Ovary (tissue), 10 donors: ENCODE measurements at places on chromosomes 4 and X.

- H3K4me1 ChIP-seq = peaks cover 5% of the 10 kb centered on the region
- no peak overlapping the region for H3K27ac ChIP-seq
- H3K4me3 ChIP-seq = no peak overlapping the region
- H3K27me3 ChIP-seq = no peaks in the 10 kb centered on the region
- no peaks in the 10 kb centered on the region for H3K36me3 ChIP-seq
Measured at GRCh38 chr4:3331511-3332394, 38.9 kb downstream of the RGS12 start.

- H3K4me3 ChIP-seq = no peak overlapping the region
- H3K27ac ChIP-seq = no peak overlapping the region
- H3K36me3 ChIP-seq = no peaks in the 10 kb centered on the region
- no peaks in the 10 kb centered on the region for H3K4me1 ChIP-seq
- no peaks in the 10 kb centered on the region for H3K27me3 ChIP-seq
Measured at GRCh38 chrX:124242131-124242530, 90.3 kb upstream of the TEX13D start.

GRCh38 chrX:40064055-40064597, 33.6 kb downstream of the BCOR start:
- H3K27me3 ChIP-seq = no peaks in the 10 kb centered on the region
- H3K36me3 ChIP-seq = no peaks in the 10 kb centered on the region
- no peaks in the 10 kb centered on the region for H3K4me1 ChIP-seq
- no peak overlapping the region for H3K4me3 ChIP-seq

DNA sequence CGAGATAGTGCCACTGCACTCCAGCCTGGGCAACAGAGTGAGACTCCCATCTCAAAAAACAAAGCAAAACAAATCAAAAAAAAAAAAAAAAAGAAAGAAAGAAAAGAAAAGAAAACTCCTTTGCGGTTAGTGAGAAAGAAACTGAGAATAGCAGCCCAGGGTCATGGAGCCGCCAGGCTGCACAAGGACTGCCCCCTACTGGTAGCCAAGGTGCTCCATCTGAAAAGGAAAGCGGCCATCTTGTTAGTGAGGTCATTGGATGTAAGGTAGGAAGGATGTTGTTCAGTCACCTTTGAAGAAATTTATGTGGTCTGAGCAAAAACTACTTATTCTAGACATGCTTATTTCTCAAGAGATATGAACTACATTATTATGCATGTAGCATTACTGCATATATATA, 660.6 kb upstream of the TENM3 start:
- no peak overlapping the region for H3K27ac ChIP-seq
- H3K4me3 ChIP-seq = no peak overlapping the region
- no peaks in the 10 kb centered on the region for H3K27me3 ChIP-seq
- DNase-seq = no peak

- H3K27me3 ChIP-seq = no peaks in the 10 kb centered on the region
- H3K4me1 ChIP-seq = peaks cover 5% of the 10 kb centered on the region
- H3K27ac ChIP-seq = no peak overlapping the region
- H3K36me3 ChIP-seq = no peaks in the 10 kb centered on the region
Measured at GRCh38 chrX:19702856-19703255, 184.5 kb downstream of the SH3KBP1 start.

GRCh38 chr4:126568652-126569570, 1063.8 kb upstream of the INTU start:
- H3K27ac ChIP-seq = no peak overlapping the region
- no peaks in the 10 kb centered on the region for H3K36me3 ChIP-seq
- DNase-seq = no peak
- H3K4me1 ChIP-seq = no peaks in the 10 kb centered on the region
- H3K27me3 ChIP-seq = no peaks in the 10 kb centered on the region

- H3K4me3 ChIP-seq = no peak overlapping the region
- no peaks in the 10 kb centered on the region for H3K27me3 ChIP-seq
- no peaks in the 10 kb centered on the region for H3K36me3 ChIP-seq
- no peak for DNase-seq
Measured at GRCh38 chr4:188300385-188300784, 161.1 kb downstream of the TRIML1 start.

DNA sequence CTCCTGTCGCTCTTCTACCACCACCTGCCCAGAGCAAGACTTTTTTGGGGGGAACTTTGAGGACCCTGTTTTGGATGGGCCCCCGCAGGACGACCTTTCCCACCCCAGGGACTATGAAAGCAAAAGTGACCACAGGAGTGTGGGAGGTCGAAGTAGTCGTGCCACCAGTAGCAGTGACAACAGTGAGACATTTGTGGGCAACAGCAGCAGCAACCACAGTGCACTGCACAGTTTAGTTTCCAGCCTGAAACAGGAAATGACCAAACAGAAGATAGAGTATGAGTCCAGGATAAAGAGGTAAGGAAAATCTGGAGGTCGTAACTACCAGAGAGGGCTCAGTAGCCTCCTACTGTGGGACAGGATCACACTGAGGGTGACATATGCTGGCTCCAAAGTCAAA, 364.5 kb downstream of the MAPK10 start:
- H3K4me3 ChIP-seq = no peak overlapping the region
- H3K36me3 ChIP-seq = no peaks in the 10 kb centered on the region
- no peaks in the 10 kb centered on the region for H3K27me3 ChIP-seq

GRCh38 chrX:67545036-67545821, 1.4 kb downstream of the AR start:
- H3K27ac ChIP-seq = peak overlapping the region; percentile 18
- H3K36me3 ChIP-seq = no peaks in the 10 kb centered on the region
- peak overlapping the region; percentile 54 for H3K4me3 ChIP-seq
- no peaks in the 10 kb centered on the region for H3K27me3 ChIP-seq
- DNase-seq = peak; percentile 51

DNA sequence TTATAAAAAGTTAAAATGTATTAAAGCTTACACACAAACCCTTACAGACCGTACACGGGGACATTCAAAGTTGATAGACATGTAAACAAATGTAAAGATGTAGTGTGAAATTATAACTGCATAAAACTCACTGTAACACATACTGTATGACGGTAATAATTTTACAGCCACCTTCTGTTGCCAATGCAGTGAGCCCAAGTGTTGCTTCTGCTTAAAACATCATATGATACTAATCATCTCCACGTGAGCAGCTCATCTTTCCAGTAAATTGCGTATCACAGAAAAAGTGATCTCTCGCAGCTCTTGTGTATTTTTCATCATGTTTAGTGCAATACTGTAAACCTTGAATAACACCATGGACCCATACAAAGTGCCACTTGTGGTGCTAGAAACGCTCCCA, 233.2 kb downstream of the STK32B start:
- no peaks in the 10 kb centered on the region for H3K4me1 ChIP-seq
- no peak for DNase-seq
- no peaks in the 10 kb centered on the region for H3K36me3 ChIP-seq
- H3K27ac ChIP-seq = no peak overlapping the region
- no peaks in the 10 kb centered on the region for H3K27me3 ChIP-seq

DNA sequence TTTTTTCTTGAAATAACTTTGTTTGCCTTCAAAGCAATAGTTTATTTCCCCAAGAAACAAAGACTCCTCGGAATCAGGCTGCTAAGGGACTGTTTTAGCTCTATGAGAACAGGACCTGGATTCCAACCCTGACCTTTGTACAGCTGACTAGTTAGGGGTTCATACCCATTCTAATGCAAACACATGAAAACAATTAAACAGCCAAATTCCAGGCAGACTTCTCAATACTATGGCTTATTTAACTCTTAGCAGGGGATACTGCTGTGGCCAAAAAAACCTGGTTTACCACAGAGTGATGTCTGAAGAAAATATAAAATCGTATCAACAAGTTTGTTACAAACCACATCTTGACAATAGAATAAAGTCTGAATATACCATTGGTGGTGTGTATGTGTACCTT, 129.6 kb upstream of the INTU start:
- DNase-seq = no peak
- no peaks in the 10 kb centered on the region for H3K36me3 ChIP-seq
- no peak overlapping the region for H3K4me3 ChIP-seq
- H3K27me3 ChIP-seq = no peaks in the 10 kb centered on the region
- peaks cover 5% of the 10 kb centered on the region for H3K4me1 ChIP-seq

- DNase-seq = no peak
- no peak overlapping the region for H3K4me3 ChIP-seq
- H3K27me3 ChIP-seq = no peaks in the 10 kb centered on the region
- no peaks in the 10 kb centered on the region for H3K36me3 ChIP-seq
- no peak overlapping the region for H3K27ac ChIP-seq
- H3K4me1 ChIP-seq = no peaks in the 10 kb centered on the region
Measured at GRCh38 chr4:71361476-71361875, 22.7 kb downstream of the SLC4A4 start.

DNA sequence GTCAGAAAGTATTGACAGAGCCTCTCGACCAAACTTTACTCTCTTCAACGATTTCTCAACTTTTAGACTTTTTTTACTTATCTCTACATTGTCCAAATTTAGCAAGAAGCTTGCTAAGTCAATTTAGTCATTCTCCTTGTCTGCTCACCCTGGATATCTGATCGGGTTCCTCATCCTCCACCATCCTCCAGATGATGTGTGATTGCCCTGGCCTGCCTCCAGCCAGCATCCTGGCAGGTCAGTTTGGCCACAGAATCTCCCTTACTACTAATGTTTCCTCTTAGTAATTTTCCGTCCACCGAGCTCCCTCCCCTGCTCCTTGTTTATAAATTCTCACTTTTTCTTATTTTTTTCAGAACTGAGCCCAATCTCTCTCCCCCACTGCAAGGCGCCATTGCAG, 167.9 kb upstream of the ZFP42 start:
- no peak overlapping the region for H3K27ac ChIP-seq
- no peaks in the 10 kb centered on the region for H3K36me3 ChIP-seq
- no peak overlapping the region for H3K4me3 ChIP-seq
- no peak for DNase-seq
- no peaks in the 10 kb centered on the region for H3K4me1 ChIP-seq

DNA sequence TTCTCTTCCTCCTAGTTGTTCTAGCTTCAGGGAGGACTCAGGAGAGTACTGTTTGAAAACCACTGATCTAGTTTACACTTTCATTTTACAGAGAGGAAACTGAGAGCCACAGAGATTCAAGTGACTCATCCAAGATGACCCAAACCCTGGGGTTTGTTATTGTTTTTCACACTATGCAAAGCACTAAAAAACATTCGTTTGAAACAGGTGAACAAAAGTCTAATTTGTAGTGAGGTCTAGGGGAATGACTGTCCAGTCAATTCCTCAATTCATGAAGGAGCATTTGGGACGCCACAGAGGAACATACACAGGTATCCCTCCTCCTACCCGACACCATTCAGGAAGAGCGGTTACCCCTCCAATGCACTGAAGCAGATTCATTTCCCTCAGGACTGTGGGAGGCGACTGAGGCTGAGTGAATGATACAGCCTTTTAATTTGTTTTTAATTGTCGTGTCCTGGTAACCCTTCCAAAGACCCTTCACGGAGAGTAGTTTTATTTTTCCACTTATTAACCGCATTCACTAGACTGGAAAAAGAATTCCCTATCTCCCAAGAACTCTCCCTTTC, 30.3 kb downstream of the TLR10 start:
- H3K36me3 ChIP-seq = no peaks in the 10 kb centered on the region
- peaks cover 7% of the 10 kb centered on the region for H3K4me1 ChIP-seq
- no peak for DNase-seq
- H3K27me3 ChIP-seq = no peaks in the 10 kb centered on the region
- H3K27ac ChIP-seq = no peak overlapping the region

DNA sequence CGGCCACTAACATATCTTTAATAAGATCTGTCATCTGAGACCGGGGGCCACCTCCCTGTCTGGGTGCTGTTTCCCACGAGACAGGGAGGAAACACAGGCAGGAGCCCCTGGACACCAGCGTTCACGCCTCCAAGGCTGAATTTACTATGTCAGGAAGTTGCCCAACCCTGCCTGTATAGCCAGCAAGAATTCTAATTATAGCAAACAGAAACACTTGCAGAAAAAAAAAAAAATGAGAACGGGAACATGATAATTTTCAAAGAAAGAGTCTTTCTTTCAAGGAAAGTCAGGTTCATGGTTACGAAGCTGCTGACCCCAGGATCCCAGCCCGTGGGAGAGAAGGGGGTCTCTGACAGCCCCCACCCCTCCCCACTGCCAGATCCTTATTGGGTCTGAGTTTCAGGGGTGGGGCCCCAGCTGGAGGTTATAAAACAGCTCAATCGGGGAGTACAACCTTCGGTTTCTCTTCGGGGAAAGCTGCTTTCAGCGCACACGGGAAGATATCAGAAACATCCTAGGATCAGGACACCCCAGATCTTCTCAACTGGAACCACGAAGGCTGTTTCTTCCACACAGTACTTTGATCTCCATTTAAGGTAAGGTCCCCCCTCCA, at the start of gene IL3RA:
IL3RA (plus strand) TSS at position 455 of the 613 bp plus-strand sequence. CDS start 4,981 bp downstream, outside the sequence.
- H3K4me1 ChIP-seq = peaks cover 1% of the 10 kb centered on the region
- H3K4me3 ChIP-seq = peak within 1 kb of the TSS; percentile 26
- no peaks in the 10 kb centered on the region for H3K27me3 ChIP-seq
- H3K36me3 ChIP-seq = no peaks in the 10 kb centered on the region
- H3K27ac ChIP-seq = no peak within 1 kb of the TSS

GRCh38 chr4:38724475-38724808, 58.3 kb downstream of the TLR10 start:
- H3K36me3 ChIP-seq = no peaks in the 10 kb centered on the region
- H3K4me3 ChIP-seq = no peak overlapping the region

DNA sequence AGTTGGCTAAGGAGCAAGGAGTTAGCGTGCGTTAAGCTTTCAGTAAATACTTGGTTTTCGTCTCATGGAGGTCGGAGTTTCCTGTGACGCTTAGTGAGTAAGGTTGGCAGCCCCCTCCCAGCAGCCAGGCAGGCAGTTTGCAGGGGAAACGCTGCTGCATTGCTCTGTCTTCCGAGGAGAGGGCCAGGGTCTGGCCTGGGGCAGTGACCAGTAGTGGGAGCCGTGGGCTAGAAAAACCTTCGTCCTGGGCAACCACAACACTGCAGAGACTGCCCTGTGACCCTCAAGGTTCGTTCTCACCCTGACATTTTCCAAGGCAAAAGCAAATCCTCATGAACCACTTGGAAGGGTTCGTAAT, 432 bp downstream of the TMEM175 start:
- no peaks in the 10 kb centered on the region for H3K36me3 ChIP-seq
- peak overlapping the region; percentile 79 for H3K4me3 ChIP-seq
- H3K4me1 ChIP-seq = peaks cover 10% of the 10 kb centered on the region
- H3K27me3 ChIP-seq = no peaks in the 10 kb centered on the region
- no peak for DNase-seq

- no peaks in the 10 kb centered on the region for H3K27me3 ChIP-seq
- peak overlapping the region; percentile 74 for H3K4me3 ChIP-seq
- peaks cover 5% of the 10 kb centered on the region for H3K4me1 ChIP-seq
- H3K36me3 ChIP-seq = no peaks in the 10 kb centered on the region
- DNase-seq = peak; percentile 34
- peak overlapping the region; percentile 59 for H3K27ac ChIP-seq
Measured at GRCh38 chr4:100190643-100191600, 654 bp upstream of the DDIT4L start.

GRCh38 chr4:85928775-85929591, 430.9 kb downstream of the MAPK10 start:
- no peaks in the 10 kb centered on the region for H3K36me3 ChIP-seq
- H3K27ac ChIP-seq = no peak overlapping the region
- peaks cover 1% of the 10 kb centered on the region for H3K4me1 ChIP-seq
- H3K27me3 ChIP-seq = no peaks in the 10 kb centered on the region

DNA sequence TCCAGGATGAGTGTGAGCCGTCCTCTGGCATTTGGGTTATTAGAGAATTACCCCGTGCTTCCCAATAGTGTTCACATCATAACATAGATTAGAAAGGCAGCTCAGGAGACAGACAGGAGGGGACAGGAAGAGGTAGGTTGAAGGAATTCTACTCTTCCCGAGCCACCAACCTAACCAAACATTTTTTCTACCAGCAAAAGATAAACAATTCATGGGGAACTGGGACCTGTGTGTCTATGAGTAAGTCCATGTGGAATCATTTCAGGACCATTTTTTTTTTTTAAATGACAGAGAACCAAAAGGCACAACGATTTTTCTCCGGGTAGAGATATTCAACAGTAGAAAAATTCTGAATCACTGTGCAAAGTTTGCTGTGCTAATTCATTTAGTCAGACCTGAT, 174.2 kb upstream of the ETNPPL start:
- no peak for DNase-seq
- H3K27me3 ChIP-seq = no peaks in the 10 kb centered on the region
- H3K36me3 ChIP-seq = no peaks in the 10 kb centered on the region
- H3K4me1 ChIP-seq = no peaks in the 10 kb centered on the region
- no peak overlapping the region for H3K4me3 ChIP-seq
- no peak overlapping the region for H3K27ac ChIP-seq
